Anterior cingulate cortex (tissue), 58 donors: ENCODE measurements at places on chromosomes 7 and 10.

DNA sequence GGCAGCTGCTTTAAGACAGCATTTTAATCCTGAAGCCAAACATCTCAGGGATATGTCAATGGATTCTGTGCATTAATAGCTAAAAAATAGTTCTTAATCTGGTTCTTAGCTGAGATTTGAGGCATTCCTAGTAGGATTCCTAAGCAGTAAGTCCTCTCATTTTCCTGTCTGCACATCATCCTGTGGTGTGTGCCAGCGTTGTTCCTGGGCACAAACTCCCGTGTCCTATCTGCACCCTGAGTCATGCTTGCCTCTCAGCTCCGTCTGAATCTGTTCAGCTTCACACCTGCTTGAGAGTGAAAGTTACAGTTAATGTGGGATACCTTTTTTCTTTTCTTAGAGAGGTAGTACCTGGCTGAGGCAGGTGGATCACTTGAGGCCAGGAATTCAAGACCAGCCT is 19.5 kb downstream of the BAG3 start:
- DNase-seq, result no peak

- no peak for DNase-seq
These were observed 21.8 kb downstream of the PRKCQ start for GRCh38 chr10:6558272-6558671.

- no peak for DNase-seq
These were observed 196.8 kb downstream of the RNLS start for GRCh38 chr10:88386204-88386788.

GRCh38 chr7:5424749-5425506 is 1.3 kb upstream of the TNRC18 start:
- peak; percentile 48 for DNase-seq

- no peak for DNase-seq
These were observed 152.8 kb downstream of the AUTS2 start for GRCh38 chr7:69751026-69751425.

GRCh38 chr10:69051303-69051702 is 36.6 kb upstream of the SRGN start:
- DNase-seq, result no peak

GRCh38 chr7:37342688-37343471 is 105.8 kb downstream of the ELMO1 start:
- no peak for DNase-seq

GRCh38 chr10:118209215-118209614 is 132.9 kb downstream of the FAM204A start:
- peak; percentile 66 for DNase-seq

DNA sequence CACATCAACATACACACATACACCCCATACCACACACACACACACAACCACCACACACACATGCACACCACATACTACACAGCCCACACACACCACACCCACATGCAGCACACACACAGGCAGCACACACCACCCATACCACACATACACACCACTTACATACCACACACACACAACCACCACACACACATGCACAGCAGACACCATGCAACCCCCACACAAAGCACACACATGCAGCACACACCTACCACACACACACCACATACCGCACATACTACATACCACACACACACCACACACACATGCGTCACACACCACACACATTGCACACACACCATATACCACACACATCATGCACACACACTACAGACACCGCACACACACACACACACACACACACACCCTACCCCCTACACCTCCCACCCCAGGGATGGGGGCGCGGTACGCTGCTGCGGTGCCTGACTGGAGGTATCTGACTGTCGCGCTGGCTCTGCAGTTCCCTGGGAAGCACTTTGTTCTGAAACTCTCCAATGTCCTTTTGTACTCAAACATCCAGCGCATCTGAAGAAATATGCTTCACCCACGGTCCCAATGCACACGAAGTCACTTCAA is 5.4 kb upstream of the TRPV6 start:
- DNase-seq, result no peak

- DNase-seq, result no peak
These were observed 238.5 kb downstream of the ZMYND11 start for GRCh38 chr10:373526-374309.

DNA sequence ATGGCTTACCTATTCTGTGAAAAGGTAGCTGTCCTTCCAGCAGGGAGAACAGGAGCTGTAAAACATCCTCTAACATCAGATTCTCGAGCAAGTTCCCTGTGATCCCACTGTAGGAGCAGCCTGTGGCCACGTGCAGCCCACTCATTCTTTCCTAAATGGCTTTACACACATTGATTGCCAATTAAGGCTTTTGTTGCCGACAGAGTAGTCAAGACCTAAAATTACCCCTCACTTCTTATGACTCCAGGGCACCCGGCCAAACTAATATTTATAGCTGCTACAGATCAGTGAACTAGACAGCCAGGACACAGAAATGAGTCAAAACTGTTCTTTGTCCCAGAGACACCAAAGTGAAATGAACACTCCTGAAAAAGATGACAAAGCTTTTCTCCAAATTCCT is 832.1 kb downstream of the SORCS3 start:
- no peak for DNase-seq

DNA sequence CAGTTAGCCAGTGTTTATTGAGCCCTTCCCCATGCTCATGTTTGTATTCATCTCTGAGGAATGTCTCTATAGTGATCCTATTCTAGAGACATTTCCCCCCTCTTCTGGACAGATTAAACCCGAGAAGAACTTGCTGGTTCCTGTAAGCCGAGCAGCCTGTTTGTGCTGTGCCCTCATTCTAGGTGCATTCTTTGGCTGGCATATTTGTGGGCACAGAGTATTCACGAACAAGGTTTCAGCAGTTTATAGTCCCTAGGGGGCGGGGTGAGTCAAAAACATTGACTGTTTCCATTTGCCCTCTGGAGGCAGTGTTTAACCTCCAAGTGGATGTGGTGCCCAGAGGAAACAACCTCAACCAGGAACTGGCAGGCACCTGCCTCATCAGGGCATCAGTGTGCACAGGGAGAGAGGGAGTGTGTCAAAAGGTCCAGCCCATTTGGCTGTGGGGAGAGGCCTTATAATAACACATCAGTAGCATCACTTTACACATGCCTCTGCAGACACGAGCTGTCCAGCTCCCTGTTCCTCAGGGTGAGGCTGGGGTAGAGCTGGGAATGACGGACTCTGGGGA is 273.3 kb upstream of the LRGUK start:
- no peak for DNase-seq

- no peak for DNase-seq
These were observed 1269.8 kb downstream of the XPNPEP1 start for GRCh38 chr10:108653531-108653930.

DNA sequence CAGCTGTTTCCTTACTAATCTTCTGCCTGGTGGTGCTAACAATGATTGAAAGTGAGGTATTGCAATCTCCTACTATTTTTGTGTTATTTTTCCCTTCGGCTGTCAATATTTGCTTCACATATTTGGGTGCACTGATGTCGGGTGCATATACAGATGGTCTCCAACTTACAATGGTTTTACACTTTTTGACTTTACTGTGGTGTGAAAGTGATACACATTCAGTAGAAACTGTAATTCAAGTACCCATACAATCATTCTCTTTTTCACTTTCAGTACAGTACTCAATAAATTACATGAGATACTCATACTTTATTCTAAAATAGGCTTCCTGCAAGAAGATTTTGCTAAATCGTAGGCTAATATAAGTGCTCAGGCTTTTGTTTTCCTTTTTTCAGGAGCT is 73.2 kb downstream of the RNF216 start:
- no peak for DNase-seq

DNA sequence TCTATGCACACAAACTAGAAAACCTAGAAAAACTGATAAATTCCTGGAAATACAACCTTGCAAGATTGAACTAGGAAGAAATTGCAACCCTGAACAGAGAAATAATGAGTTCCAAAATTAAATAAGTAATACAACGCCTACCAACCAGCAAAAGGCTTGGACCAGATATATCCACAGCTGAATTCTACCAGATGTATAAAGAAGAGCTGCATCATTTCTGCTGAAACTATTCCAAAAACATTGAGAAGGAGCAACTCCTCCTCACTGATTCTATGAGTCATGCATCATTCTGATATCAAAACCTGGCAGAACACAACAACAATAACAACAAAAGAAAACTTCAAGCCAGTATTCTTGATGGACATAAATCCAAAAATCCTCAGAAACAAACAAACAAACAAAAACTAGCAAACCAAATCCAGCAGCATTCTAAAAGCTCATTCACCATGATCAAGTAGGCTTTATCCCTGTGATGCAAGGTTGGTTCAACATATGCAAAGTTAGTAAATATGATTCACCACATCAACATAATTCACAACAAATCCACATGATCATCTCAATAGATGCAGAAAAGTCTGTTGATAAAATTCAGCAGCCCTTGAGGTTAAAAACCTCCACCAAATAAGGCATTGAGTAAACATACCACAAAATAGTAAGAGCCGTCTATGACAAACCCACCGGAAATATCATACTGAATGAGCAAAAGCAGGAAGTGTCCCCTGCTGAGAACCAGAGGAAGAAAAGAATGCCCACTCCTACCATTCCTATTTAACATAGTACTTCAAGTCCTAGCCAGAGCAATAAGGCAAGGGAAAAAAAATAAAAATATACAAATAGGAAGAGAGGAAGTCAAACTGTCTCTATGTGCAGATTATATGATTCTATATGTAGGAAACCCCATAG is 98.2 kb downstream of the PCDH15 start:
- no peak for DNase-seq

DNA sequence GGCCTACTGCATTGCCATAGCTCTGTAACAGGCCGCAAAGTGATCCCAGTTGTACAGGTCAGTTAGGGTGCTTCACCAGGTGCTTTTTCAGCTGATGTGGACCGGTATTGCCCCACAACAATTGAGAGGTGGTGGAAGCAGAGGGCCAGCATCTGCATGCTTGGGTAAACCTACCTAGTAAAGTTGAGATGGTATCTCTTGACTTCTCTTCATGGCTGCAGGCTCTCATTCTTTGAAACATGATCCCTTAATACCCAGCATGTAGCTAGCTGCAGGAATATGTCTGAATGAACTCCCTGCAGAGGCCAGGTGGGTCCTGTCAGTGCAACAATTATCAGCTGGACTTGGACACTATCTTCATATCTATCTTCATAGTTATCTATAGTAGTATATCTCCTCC is 60.7 kb upstream of the CCDC6 start:
- no peak for DNase-seq

DNA sequence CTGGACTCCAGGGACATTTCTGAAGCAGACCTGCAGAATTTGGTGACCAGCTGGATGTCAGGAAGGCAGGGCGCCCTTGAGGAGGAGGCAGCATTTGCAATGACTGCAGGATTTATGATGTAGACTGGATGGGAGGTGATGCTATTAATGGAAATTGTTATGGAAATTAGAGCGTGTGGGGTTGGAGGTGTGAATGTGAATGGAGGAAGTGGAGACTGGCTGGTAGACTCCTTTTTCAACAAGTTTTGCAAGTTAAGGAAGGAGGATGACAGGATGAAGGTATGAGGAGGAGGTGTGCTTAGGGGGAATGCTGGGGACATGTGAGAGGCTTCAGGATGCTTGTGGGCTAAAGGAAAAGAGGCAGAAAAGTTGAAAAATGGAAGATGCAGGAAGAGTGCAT is 137.0 kb downstream of the TMEM178B start:
- no peak for DNase-seq

DNA sequence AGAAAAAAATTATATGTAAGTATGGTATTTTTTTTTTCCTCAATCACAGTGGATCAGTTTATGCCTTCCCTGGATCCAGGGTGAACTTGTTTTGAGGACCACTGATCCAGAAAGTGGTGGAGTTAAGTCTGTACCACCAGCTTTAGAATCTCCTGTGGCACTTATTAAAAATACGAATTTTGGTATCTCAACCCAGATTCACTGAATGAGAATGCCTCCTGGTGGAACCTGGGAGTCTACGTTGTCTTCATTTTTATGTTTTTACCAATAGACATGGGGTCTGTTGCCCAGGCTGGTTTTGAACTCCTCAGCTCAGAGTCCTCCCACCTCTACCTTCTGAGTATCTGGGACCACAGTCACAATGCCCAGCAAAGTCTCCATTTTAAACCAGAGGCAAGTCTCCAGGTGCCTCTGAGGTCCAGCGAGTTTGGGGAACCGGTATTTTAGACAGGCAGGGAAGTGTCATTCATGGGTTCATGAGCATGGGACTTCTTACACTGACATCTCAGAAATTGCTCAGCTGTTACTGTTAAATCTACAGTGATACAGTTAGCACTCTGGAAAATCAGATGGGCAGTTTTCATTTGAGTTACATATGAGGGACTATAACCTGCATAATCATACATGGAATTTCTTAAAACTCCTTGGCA is 200.9 kb downstream of the AUTS2 start:
- DNase-seq, result no peak

DNA sequence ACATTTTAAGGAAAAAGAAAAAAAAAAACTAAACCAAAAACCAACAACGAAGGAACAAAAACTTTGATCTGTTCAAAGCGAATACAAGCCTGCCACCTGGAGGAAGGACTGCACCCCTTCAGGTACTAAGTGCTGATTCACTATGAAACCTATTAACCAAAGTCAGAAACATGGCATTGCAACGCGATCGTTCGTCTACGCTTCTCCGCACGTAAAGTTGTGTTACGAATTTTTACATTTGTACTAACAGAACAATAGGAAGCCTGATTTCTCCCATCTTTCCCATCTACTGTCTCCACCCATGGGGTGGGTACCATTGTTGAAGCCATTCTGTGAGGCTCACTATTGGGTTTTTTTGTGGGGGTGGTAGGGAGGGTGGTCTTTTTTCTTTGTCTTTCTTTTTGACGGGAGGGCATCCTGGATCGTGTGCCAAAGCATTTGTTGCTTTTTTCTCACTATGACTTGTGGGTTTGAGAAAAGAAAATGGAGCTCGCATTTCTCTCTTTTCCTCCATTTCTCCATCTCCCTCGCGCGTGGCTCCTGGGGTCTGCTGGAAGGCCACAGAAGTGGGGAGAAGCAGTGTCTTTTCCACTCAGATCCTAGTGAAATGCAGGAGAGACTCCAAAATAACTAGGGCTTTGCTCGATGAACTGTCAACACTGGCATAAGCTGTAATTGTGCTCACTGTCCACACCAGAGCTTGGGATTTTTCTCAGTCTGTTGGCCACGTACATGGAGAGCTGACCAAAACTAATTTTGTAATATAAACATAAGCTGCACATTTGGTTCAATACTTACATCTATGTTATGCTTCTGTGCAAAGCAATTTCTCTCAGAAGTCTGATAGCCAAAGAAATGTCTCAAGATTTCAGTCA is 100.9 kb upstream of the YAE1 start:
- DNase-seq, result peak; percentile 3

GRCh38 chr10:76297780-76298281 is 866.4 kb downstream of the LRMDA start:
- no peak for DNase-seq
